NCI-H146 (cell line): ENCODE measurements at places on chromosomes 7 and 10.
A peak's percentile ranks its signal among the peaks of the same experiment; 100 is the strongest.

- DNase-seq, result no peak
Measured at GRCh38 chr10:3081383-3081981, 14.1 kb downstream of the PFKP start.

- DNase-seq, result no peak
Measured at GRCh38 chr7:2499719-2500430, 19.7 kb upstream of the LFNG start.

- DNase-seq, result no peak
Measured at GRCh38 chr7:137399827-137400823, 56.6 kb upstream of the PTN start.

DNA sequence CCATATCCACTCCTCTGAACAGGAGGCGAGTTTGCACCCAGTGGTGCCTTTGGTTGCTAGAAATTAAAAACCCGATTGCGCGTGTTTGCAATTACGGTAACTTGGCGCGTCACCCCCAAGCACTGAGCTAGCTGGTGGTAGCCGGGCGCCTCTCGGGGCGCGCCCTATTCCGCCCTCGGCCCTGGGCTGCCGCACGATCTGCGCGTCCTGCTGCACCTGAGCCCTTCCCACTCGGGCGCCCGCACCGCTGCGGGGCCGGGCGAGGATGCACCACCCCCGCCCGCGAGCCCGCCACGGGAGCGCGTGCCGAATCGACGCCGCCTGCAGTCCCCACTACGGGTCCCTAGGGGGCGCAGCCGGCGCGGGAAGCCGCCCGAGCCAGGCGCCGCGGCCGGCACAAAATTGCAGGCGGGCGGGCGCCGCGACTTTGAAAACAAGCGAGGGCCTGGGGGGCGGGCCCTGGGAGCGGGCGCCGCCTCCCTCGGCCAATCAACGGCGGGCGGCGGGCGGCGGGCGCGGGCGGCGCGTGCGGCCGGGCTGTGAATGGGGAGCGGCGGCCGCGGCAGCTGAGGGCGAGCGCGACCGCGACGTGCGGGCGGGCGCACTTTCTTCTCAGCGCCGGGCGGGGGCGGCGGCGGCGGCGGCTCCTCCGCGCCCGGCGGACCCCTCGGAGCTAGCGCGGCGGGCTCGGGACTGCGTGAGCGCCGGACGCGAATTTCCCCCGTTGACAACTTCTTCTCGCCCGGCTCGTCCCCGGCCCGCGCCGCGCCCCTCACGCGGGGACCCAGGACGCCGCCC, at the start of gene SDK1:
Gene SDK1, plus strand, starts transcription at position 602 of the 798 bp plus-strand sequence. CDS start 335 bp downstream, outside the sequence.
- DNase-seq, result peak; percentile 92

DNA sequence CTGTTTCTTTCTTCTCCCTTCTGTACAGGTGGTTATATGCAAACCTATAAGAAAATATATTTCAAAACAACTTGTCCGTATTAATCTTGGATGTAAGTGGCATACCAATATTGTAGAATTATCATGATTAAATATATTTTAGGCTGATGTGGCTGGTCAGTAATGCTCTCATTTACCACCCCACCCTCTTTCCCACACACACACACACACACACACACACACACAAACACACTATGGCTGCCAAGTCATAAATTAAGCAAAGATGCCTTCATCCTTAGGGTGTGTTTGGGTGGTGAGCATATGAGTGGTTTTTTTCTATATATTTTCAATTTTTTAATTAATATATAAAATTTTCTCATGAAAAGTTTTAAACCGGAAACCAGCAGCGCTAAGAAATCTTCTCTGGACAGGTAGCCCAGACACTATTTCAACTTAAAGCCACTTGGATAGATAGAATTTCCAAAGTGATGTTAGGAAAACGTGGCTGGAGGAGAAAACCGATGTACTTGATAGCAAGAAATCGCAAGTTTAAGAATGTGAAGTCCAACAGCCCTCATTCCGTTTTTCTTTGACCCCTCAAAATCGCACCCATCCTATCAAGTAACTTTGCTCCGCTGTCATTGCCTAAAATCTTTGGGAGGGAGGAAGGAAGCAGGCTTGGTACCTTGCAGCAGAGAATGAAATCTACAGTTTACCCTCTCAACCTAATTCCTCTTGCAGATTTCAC, 171.7 kb downstream of the FAM107B start:
- DNase-seq, result no peak

DNA sequence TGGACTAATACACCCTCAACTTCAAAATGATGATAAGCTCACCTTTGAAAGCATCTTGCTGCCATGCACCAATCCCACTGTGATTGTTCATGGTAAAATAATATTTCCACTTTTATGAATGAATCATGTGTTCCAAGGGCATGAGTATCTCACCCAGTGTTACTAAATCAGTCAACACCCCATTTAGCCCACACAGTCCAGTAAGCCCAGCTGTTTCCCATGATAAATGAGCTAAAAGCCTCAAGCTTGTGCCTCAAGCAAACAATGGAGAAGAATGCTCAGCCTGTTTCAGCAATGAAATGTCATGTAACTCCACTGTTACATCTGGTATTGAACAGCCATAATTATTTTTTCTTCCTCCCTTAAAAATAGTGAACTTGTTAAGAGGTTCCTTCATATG, 442.5 kb downstream of the XPNPEP1 start:
- no peak for DNase-seq

DNA sequence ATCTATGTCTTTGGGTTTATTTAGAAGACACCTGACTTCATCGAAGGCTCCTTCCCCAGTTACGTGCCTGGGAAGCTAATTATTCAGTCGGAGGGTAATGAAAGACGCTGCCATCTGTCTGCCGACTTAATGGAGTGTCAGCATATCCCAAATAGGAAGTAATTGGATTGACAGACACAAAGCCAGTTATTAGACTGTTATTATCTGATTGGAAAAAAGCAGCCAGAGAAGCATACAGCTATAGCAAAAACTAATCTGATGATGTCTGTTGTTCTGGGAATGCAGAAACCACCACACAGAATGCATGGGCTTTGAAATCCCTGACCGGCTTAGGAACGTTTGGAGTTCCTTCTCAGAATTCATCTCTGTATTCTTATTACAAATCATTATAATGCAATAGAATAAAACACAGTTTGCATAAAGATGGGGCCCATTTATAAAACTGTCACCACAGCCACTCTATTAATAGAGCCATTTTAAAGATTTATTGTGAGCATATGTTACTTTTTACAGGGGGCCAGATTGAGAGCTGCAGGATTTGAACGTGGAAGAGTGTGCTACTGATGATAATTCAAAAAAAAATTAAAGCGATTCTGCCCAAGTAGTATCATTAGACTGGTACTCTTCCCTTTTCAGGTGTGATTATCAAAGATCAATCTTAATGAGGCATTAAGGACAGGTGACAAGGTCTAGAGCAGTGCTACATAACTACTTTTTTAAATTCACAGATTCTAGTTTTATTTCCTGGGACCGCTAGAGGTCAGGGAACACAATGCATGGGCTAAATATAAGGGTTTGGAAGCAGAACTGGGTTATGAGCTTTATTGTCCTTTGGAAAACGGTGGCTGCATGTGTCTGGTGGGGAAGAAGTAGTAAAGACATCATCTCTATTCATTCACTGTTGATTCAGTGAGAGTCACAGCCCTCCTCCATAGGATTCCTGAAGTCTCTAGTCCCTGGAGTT, 330.1 kb upstream of the LRGUK start:
- DNase-seq, result no peak

GRCh38 chr7:152328234-152328633, 107.6 kb downstream of the KMT2C start:
- no peak for DNase-seq

GRCh38 chr7:146656988-146657387, 540.4 kb downstream of the CNTNAP2 start:
- peak; percentile 13 for DNase-seq

DNA sequence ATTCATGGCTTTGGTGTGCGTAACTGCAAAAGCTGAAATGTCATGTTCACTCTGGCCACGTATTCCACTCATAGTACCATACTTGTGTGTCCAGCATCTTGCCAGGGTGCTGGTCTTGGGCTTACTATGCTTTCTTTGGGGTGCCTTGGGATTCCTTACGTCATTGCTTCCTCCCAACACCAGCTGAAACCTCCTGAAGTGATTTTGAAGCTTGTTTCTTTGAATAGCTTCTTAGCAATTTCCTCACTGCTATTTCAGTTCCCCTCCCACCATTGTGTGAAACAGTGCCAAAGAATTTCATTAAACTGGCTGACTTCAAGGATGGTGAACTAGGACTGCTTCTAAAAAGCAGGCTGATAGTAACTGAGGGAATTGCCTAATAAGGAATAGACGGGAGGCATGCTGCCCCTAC, 36.9 kb downstream of the ENTPD1 start:
- DNase-seq, result no peak

GRCh38 chr7:91660734-91661356, 219.7 kb downstream of the MTERF1 start:
- DNase-seq, result no peak

GRCh38 chr10:82535457-82535856, 660.5 kb downstream of the NRG3 start:
- DNase-seq, result no peak

GRCh38 chr7:1200045-1200444, 32.6 kb upstream of the UNCX start:
- DNase-seq, result no peak

DNA sequence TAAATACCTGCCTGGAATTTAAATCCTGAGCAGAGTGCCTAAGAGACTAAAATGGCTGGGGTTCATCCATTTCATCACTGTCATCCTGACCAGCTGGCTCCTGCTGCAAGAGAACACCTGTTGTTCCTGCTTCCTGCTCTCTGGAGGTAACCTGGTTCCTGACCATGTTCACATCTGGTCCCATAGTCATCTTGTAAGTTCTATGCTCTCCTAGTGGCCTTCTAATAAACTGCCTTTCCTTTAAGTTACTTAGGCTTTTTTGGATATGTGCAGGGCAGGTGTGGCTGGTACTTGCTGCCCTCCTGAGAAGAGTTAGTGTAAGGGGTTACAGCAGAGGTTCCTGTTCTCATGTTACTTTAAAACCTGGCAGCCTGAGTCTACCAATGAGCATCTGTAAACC, 80.0 kb downstream of the NRCAM start:
- peak; percentile 84 for DNase-seq

GRCh38 chr10:1540144-1540543, 197.2 kb downstream of the ADARB2 start:
- DNase-seq, result no peak

DNA sequence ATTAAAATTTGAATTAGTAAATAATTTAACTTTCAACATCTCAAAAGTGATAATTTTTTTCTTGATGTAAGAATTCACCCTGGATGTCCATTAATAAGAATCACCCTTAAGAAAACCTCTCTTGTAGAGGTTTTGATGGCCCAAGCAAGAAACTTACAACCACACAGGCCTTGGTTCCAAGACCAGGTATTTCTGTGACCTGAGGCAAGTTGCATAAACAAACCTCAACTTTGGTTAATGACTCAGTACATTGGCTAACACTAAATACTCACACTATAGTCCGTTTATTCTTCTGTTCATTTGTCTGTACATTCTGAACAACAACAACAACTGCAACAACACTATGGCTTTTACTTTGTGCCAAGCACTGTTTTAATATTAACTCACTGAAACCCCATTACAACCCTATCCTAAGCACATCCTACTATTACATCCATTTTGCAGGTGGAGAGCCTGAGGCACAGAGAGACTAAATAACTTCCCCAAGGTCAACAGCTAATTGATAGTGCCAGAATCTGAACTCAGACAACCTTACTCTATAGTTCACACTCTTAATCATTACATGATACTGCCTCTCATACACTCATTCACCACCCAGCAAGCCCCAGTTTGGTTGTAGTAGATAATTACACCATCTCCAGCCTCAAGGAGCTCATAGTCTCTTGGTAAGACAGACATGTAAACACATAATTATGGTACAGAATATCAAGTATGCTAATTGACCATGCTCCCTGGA, 6.6 kb downstream of the ANK3 start:
- no peak for DNase-seq

- peak; percentile 42 for DNase-seq
Measured at GRCh38 chr7:73822319-73823173, 8.2 kb upstream of the CLDN4 start.

GRCh38 chr7:29598613-29599012, 35.0 kb downstream of the PRR15 start:
- DNase-seq, result no peak

DNA sequence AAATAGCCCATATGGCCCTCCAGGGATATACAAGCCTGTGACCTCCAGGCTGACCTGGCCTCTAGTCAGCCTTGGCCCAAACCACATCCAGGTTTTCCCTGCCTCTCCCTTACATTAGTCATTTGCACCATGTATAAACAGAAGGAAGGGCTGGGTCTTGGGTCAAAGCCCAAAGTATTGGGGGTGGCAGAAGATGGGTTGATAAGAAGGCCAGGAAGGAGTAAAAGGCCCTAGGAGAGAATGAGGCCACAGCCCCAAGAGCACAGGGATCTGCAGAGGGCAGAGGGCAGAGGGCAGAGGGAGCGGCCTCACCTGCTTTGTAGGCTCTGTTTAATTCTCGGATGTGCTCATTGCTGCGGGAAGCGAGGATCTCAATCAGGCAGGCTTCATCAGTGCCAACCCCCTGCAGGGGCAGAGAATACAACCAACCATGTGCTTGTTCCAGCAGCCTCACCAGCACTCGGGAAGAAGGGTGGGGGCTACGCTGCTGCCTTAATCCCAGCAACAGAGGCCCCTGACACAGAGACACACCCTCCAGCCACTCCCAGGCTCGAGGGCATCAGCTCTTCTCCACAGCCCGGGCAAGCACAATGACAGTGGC, 31.3 kb downstream of the PLAC9 start:
- DNase-seq, result no peak

GRCh38 chr7:131234719-131235488, 92.8 kb upstream of the MKLN1 start:
- no peak for DNase-seq

- DNase-seq, result no peak
Measured at GRCh38 chr7:47591655-47592572, 10.0 kb upstream of the TNS3 start.

DNA sequence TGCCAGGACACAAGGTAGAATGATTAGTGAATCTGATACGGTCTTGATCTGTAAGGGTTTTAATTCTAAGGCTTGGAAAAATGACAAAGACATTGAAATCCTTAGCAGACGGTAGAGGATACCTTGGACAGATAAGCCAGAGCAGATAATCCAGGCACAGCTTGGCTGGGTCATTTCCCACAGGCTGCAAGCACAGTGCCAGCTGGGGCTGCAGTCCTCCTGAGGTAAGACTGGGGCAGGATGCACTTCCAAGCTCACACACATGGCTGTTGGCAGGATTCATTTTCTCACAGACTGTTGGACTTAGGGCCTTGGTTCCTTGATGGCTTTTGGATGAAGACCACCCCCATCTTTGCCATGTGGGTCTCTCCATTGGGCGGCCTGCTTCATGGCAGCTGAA, 63.2 kb upstream of the BMPER start:
- DNase-seq, result no peak

GRCh38 chr10:76769161-76769560, 868.4 kb downstream of the KCNMA1 start:
- DNase-seq, result no peak

- no peak for DNase-seq
Measured at GRCh38 chr7:106127984-106128780, 16.1 kb upstream of the SYPL1 start.

DNA sequence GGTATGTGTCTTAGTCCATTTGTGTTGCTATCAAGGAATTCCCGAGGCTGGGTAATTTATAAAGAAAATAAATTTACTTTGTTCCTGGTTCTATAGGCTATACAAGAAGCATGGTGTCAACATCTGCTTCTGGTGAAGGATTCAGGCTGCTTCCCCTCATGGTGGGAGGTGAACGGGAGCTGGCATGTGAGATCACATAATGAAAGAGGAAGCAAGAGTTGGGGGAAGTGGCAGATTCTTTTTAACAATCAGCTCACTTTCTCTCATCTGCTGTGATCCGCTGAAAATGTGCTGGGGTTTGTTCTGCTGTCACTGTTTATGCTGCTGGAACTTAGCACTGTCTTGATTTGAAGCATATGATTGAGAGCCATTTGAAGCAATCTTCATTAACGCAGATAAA, 730.0 kb upstream of the SORCS1 start:
- no peak for DNase-seq
